ENCODE measurements at places on chromosomes 13 and 19. TPM values are rescaled to one million over a fixed set of nuclear protein-coding genes. Genes with fewer than 3 reads are reported as not detected.

DNA sequence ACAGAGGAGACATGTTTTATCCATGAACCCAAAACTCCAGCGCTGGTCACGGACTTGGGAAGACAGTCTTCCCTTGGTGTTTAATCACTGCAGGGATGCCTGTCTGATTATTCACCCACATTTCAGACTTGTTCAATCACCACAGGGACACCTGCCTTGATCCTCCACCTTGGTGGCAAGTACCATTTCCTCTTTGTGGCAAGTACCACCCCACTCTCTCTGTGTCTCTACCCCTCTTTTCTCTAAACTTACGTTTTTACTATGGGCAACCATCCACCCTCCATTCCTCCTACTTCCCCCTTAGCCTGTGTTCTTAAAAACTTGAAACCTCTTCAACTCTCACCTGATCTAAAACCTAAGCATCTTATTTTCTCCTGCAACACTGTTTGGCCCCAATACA is 16.8 kb downstream of the ZNF83 start:
- DNase-seq: no peak

The SOX21 gene
- not detected for total RNA-seq

- DNase-seq: no peak
Measured at GRCh38 chr19:55376241-55376933, at the start of gene TMEM190. Gene TMEM190 (plus strand): TSS chr19:55376826. CDS start chr19:55376854, 28 bp downstream.

The YJEFN3 gene
- total RNA-seq: 14.9 TPM

The CGB1 gene
- total RNA-seq: not detected

DNA sequence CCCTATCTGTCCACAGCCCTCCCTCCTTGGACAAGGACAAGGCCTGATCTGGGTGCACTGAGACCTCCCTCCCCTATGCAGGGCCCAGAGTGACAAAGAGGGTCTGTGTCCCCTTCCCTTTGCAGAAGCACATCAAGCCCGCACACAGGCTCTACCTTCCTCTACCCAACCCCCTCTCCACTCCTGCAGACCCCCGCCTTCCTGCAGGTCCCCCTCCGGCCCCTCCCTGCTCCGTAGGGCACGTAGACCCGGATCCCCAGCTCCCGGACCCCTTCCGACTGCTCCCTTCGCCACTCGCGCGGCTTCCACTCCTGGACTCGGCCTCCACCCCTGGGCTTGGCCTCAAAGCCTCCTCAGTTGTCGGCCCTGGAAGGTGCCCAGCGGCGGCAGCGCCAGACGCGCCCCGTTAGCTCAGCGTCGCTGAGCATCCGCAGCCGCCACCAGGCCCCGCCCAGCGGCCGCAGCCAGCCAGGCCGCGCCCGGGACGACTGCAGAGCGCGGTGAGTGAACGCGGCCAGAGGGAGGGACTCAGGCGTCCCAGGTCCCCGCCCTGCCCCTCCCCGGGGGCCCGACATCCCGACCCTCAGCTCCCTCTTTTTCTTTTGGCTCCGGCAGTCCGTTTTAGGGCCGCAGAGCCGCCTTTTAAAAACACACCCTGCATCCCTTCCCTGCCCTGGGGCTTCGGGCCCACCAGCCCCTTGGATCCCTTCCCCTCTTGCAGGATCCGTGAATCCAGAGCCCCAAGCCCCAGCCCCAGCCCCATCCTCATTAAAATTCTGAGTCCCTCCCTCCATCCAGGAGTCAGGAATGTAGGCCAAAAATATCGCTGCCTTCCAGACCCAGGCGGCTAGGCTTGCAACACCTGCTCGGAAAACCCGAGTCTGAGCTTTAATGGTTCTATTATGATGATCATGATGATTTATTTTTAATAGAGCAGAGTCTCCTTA is 1.5 kb upstream of the MYADM start:
- DNase-seq: peak; percentile 76

The KRTDAP gene
- not detected for total RNA-seq

DNA sequence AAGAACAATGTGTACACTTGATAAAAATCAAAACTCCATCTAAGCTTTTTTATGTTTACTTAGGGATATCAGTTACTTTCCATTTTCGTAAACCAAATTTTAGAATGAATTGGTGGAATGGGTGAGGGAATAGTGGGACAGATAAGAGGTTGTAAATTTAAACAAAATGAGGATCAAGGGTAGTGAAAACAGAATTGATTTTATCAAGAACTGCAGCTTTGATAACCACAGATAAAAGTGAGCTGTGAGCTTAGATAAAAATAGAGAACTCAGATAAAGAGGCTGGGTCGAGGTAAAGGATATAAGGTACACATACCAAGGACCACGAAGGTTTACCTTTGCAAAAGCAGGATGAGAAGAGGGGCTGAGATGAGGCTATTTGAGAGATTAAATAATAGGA is 813.2 kb upstream of the GPC6 start:
- DNase-seq: no peak

- peak; percentile 76 for DNase-seq
Measured at GRCh38 chr19:38683393-38684077, 36.1 kb downstream of the ACTN4 start.

DNA sequence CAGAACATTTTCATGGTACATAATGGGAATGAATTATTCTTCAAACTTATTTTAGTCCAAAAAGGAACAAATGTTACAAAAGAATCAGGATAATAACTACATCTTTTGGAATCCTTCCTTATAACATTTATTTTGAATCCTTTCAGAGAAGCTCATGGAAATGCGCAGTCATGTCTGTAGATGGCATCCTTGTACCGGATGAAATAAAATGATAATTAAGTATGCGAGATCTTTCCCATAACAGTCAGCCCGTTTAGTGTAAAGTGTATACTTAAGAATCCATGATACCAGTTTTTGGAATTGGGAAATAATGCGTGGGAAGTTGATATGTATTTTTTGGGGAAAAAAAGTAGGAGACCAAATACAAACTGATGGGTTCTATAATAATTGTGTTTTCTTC is 418.8 kb downstream of the GPC5 start:
- DNase-seq: no peak

The PSG6 gene
- not detected for total RNA-seq

DNA sequence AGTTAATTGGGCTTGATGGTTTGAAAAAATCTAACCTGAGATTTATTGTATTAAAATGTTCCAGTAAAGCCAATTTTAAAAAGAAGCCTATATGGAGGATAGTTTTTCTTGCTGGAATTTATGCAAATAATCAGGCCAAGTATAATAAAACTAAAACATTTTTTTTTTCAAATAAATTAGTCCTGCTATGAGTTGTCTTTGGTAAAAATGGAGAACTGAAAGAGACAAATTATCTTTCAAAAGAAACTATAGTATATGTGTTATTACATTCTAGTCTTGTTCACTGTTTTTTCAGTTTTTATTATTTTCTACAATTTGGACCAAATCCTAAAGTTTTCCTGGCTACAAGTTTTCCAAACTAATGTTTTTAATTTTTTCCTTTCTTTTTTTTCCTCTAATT is 468.9 kb downstream of the UQCRFS1 start:
- no peak for DNase-seq

- no peak for DNase-seq
Measured at GRCh38 chr19:31664096-31664495, 314.9 kb upstream of the TSHZ3 start.

- no peak for DNase-seq
Measured at GRCh38 chr13:51063909-51064308, 47.2 kb downstream of the C13orf42 start.

The DCT gene
- not detected for total RNA-seq

DNA sequence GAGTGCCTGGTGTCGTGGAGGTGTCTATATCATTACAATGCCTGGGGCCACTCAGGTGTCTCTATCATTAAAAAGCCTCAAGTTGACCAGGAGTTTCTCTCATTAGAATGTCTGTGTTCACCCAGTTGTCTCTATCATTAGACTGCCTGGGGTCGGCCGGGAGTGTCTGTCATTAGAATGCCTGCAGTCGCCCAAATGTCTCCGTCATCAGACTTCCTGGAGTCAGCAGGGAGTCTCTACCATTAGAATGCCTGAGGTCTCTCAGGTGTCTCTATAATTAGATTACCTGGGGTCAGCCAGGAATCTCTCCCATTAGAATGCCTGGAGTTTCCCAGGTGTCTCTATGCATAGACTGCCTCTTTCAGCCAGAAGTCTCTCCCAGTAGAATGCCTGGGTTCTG is 1477.6 kb downstream of the UQCRFS1 start:
- DNase-seq: no peak

The PSG7 gene
- total RNA-seq: not detected

GRCh38 chr19:23507446-23507845 is 112.2 kb upstream of the ZNF91 start:
- DNase-seq: no peak

DNA sequence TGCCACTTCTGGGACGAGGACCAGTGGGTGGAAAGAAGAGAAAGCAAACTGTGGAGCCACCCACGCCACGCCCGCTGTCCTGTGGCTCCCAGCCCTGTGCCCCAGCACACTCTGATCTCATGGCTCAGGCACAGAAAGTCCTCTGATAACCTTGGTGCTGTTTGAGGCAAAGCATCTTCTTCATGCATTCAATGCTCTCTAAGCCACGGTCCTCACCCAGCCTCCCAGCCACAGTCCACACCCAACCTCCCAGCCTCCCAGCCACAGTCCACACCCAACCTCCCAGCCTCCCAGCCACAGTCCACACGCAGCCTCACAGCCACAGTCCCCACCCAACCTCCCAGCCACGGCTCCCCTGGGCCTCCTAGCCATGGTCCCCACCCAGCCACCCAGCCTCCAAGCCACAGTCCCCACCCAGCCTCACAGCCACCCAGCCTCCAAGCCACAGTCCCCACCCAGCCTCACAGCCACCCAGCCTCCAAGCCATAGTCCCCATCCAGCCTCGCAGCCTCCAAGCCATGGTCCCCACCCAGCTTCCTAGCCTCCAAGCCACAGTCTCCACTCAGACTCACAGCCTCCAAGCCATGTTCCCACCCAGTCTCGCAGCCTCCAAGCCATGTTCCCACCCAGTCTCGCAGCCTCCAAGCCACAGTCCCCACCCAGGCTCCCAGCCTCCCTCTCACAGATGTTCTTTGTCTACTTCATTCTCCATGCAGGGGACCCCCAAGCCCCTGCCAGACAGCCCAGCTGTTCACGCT is 74.9 kb downstream of the SOX1 start:
- DNase-seq: no peak

GRCh38 chr13:82467626-82468025 is 1414.6 kb downstream of the SLITRK1 start:
- no peak for DNase-seq

GRCh38 chr19:39843919-39844793 is 2.0 kb downstream of the FBL start:
- no peak for DNase-seq

The ARGLU1 gene
- total RNA-seq: 89.1 TPM

GRCh38 chr19:35843676-35844481 is 8.4 kb downstream of the NPHS1 start:
- peak; percentile 52 for DNase-seq

GRCh38 chr13:28320209-28320608 is 174.7 kb downstream of the FLT1 start:
- DNase-seq: no peak

DNA sequence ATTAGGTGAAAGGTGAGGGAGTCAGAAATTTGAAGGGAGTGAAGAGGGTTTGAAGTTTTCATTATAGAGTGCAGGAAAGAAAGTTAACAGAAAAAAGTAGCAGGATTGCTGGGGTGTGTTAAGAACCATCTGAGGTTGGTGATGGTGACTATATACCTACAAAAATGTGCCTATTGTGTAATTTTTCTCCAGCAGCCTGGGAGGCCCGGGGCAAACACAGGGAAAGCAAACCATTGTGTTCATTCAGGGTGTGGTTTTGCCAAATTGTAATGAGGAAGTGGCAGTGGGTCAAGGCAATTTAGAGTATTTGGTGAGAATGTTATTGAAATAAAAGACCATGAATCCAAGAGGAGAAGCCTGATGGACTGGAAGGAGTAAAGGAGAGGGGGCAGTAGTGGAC is 8.2 kb upstream of the SUCLA2 start:
- DNase-seq: no peak

GRCh38 chr19:42468273-42468796 is 25.6 kb upstream of the CXCL17 start:
- DNase-seq: peak; percentile 0

DNA sequence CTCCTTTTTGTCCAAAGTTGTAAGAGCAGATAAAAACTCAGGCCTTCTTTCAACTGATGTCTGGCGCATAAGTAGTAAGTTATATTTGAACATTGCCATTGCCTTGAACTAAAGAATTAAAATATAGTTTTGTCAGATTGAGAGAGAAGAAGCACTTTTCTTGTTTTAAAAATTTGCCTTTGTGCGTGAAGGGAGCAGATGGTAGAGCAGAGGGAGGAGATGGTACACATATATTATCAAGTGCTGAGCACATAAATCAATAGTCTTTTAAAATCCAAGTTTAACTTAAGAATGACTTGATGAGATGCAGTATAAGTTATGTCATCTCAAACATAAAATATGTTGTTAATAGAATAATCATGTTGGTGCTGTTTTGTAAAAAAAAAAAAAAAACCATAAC is 504.6 kb upstream of the KLHL1 start:
- DNase-seq: no peak

The PSG11 gene
- total RNA-seq: not detected

GRCh38 chr13:103287659-103288058 is 221.4 kb upstream of the SLC10A2 start:
- no peak for DNase-seq

GRCh38 chr19:10364644-10365043 is 15.7 kb downstream of the TYK2 start:
- DNase-seq: peak; percentile 46

All from natural killer cell treated with Interleukin-12 subunit alpha and Interleukin-12 subunit beta and Interleukin-15 and Interleukin-18, amount 100 ng/mL, for 72 hours (primary cell).